ENCODE measurements at places on chromosomes 7 and 10.

- DNase-seq, result no peak
Observed at GRCh38 chr7:43516581-43517342, 66.1 kb upstream of the STK17A start.

DNA sequence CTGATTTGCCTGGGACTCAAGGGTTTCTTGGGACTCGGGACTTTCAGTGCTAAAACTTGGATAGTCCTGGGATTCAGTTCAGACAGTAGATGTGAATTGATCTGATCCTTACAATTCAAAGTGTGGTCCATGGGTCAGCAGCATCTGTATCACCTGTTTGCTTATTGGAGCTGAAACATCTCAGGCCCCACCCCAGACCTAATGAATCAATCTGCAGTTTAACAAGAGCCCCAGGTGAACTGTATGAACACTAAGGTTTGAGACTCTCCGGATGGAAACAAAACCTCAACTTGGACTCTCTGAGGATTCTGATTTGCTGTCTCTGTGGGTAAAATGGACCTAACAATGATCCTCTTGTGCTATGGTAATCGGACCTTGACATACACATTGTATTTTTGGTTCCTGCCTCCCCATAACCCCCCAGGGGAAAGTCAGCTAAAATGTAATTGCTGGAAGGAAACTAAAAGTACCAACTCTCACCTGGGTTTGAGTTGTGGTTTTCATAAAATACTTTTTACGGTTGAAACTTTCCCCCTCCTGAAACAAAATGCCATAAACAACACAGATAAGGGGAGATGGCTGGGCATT lies 11.7 kb downstream of the CYP26A1 start:
- DNase-seq, result no peak

GRCh38 chr10:108685863-108686531 lies 1237.3 kb downstream of the XPNPEP1 start:
- no peak for DNase-seq

GRCh38 chr10:78663721-78664120 lies 405.0 kb upstream of the ZMIZ1 start:
- DNase-seq, result no peak

- DNase-seq, result no peak
Observed at GRCh38 chr10:10873289-10873688, 144.4 kb upstream of the CELF2 start.

- DNase-seq, result no peak
Observed at GRCh38 chr10:43852149-43852548, 203.5 kb upstream of the ZNF32 start.

Measured in hematopoietic multipotent progenitor cell treated with erythropoietin and hydrocortisone succinate and interleukin-3 and kit ligand, for 15 days (in vitro differentiated cells).